ENCODE measurements at places on chromosomes 1 and 21.

DNA sequence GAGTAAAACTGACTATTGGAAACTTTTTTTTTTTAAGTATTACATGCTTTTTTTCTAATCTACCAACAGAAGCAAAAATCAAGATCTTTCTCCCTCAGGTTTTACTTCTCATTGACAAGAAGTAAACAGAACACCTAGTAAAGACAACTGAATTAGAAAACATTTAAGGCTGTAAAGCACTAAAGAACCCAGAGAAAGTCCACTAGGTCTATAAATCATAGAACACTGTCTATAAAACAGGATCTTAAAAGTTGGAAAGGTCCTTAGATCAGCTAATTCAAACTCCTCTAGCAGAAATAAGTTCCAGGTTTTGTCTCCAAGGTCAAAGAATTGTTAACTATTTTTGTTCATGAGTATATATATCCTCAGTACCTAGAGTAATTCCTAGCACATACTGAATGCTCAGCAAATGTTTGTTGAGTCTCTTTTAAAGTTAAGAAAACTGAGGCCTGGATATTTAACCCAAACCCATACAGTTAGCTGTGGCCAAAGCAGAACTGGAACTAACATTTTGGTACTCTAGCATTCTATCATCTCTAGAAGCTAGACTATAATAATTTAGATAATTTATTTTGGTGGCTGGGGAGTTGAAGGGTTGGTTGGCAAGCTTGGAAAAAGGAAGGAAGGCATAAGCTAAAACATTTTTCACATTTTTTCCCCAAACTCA, 3.0 kb downstream of the EPS15 start:
- DNase-seq = no peak

DNA sequence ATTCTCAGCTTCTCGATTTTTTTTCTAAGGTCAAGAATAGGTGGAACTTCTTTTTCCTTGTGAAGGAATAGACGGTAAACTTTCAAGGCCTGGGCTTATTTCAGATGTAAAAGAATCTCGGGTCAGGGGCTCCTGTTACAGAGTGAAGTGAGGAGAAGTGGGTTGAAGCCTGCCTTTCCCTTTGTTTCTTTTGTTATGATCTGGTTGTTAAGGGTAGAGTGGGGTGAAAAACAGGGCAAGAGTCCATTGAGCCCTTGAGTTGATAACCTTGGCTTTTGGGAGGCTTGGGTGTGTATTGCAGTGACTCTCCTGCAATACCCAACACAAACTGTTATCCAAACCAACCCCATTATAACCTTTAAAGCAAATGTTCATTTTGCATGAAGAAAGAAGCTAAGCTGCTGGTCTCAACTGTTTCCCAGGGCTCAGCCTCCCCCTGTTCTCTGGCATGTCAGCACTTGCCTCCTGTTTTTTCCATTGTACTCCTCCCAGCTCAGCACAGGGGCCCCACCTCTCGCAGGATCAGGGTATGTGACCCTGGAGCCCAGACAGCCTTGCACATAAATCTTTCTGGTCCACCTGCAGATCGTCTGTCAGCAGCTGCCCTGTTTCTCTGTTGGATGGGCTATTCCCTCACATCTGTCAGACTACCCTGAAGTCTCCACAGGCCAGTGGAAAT, 102.4 kb downstream of the CACHD1 start:
- DNase-seq = no peak

DNA sequence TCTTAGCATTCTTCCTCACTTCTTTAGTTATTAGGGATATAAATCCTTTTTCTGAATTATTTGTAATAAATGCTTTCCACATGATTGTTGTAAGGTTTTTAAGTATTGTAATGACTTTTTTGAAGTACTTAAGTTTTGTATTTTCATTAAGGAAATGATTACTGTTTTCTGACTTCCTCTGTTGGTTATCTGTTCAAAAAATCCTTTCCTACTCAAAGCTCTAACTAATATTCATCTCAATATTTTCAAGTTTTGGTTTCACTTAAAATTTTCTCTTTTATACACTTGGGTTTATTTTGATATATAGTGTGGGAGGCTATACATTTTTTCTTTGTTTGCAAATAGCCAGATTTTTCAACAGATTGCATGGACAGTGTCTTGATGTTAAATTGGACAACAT, 59.9 kb upstream of the NHLH2 start:
- no peak for DNase-seq

DNA sequence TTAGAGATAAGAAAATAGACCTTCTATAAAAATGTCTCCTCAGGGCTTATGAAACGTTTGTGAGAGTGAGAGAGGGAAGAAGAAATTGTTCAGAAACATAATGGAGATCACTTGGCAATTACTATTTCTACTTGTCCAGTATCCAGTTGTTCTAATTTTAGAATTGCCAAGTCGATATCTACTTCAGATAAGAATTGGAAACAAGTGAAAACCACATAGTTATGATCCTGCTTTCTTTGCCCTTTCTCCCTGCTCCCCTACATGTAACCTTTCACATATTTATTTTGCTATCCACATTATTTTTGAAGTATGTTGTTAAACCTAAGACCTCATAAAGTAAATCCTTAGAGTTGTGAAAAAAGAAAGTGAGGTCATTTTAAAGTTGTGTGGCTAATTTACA, 1154.7 kb upstream of the ADGRL2 start:
- no peak for DNase-seq

GRCh38 chr1:205792961-205793673, 17.8 kb upstream of the RAB29 start:
- DNase-seq = no peak

DNA sequence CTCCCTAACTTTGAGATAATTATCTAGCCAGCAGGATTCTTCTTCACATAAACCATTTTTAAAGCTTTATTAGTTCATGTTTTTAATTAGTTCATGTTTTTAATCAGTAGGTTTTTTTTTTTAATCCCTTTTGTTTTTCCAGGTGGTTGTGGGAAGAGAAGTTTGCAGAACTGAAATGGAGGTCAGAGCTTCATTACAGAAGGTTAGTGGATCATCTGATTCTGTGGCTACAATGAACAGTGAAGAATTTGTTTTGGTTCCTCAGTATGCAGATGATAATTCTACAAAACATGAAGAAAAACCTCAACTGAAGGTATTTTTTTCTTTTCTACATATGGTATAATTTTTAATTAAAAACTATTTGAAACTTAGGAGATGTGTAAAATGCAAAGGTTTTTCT, 59.7 kb downstream of the RABGAP1L start:
- DNase-seq = no peak

- peak; percentile 32 for DNase-seq
Observed at GRCh38 chr1:115648717-115649691, 7.2 kb downstream of the VANGL1 start.

DNA sequence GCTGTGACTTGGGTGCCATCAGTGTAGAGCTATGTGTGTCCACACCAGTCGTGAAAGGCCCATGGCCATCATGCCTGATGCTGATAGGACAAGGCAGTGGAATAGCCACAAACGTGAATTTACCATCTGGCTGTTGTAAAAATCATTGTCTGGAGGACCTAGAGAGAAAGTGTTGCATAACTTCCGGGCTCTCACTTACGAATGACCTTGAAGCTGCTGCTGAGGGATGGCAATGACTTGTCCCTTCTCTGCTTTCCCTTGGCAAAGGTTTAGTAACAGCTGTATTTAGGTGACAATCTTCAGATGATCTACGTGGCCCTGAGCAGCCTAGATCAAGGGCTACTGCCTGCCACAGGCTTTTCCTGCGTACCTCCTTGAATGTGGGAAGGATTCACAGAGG, 5.8 kb downstream of the ATP1B1 start:
- no peak for DNase-seq

DNA sequence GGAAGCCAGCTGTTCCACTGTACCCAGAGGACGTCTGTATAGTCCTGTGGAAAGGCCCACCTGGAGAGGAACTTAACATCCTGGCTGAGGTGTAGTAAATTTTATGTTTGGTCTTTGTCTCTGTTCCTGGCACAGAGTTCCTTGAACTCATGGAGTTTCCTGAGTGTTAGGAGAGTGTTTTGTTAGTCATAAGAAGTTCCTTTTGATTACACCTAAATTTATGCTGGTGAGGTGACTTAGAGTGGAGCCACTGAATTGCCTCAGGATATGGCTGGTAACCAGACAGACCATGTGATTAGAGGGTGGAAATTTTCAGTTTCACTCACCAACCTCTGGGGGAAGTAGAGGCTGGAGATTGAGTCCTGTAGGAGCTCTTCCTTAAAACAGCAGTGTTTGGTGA, 57.9 kb downstream of the RASAL2 start:
- no peak for DNase-seq

DNA sequence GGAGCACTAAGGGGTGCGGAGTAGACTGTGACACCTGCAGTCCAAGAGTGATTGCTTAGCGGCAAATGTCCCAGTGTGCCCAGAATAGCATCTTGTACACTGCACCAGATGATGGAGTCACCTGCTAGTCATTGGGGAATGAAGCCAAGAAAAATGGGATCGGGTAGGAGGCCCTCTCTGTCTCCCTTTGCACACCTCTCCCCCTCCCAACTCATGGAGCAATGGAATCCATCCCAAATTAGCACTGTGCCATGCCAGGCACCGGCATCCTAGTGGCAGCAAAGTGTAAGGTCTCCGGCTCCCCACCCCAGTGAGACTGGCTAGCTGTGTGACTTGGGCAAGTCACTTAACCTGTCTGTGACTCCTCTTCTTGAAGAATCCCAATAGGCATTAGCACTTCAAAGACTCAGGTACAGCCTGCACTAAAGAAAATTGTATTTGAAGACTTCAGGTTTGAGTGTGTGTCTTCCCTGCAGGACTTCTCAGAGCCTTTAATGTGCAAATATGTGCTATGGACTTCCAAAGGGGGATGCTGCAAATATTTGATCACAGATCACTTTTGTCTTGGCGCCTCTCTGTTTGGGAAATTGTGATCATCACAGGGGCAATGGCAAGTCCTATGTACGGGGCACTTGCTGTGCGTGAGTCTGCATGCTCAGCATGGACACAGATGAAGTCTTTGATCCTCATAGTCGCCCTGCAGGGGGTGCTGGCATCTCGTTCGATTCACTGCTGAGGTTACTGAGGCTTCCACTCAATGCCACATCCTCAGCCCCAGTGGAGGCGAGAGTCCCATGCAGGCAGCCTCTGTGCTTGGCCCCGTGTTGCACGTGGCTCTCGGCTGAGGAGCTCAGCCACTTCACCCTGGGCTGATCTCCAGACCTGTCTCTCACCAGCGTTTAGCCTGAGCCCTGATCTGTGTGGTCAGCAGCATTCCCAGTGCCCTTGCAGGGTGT, 272.9 kb upstream of the C1orf174 start:
- peak; percentile 44 for DNase-seq

DNA sequence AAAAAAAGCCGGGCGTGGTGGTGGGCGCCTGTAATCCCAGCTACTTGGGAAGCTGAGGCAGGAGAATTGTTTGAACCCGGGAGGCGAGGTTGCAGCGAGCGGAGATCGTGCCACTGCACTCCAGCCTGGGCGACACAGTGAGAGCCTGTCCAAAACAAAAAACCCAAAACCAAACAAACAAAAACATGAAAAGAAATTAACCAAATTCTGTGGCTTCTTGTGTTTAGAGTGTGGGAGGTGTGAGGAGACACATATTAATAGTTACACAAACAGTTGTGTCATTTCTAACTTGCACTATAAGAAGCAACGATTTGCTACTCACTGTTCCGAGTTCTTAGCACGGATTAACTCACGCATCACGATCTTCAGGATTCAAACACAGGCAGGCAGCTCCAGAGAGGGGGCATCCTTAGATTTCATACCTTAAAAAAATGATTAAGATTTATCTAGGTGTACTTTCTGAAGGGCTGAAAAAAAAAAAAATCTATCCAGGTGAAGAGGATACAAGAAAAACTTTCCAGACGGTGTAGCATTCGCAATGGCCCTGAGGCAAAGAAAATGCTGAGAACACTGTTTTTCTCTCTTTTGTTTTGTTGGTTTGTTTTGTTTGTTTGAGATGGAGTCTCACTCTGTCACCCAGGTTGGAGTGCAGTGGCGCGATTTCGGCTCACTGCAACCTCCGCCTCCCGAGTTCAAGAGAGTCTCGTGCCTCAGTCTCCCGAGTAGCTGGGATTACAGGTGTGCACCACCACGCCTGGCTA, 713 bp upstream of the HMGCL start:
- peak; percentile 54 for DNase-seq

GRCh38 chr1:79478728-79479373, 472.3 kb upstream of the ADGRL4 start:
- no peak for DNase-seq

DNA sequence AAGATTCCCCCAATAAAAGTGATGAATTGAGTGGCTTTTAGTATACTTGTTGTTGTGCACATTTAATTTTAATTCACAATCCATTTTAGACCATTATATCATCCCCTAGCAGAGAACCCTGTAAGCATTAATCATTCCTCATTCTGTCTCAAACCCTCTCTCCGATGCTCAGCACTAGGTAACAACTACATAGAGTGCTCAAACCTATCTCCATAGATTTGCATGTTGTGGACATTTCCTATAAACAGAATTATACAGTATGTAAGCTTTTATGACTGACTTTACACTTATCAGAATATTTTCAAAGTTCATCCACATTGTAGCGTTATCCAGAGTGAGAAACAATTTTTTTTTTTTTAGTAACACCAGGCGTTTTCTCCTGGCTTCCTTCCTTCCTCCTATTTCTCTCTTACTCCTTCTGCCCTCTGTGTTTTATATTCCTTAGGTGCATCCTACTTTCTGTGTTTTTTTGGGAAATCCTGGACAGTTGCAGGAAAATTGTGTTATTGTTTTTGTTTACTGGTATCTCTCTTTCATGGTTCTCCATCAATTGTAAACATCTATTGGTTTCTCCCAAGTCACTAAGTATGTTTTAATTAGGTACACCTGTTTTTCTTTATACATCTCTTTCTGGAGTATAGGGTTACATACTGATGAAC, 1528.0 kb upstream of the TPTE start:
- DNase-seq = no peak

DNA sequence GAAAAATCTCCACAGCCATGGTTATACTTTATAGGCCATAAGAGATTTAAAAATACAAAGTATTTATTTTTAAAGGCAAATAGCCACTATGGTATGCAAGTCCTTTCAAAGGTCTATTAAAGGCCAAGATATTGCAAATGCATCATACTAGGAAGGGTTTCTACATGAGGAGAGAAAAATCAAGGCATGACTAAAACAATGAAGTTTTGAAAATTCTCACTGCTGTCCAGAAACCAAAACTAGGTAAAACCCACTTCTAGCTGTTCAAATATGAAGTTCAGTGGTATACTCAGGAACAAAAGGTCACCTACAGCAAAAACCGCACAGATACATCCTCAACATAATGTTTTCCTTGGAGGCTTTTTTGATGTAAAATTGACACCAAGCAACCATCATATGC, 75.0 kb downstream of the EPS15 start:
- no peak for DNase-seq

GRCh38 chr1:107181253-107181969, 40.6 kb downstream of the NTNG1 start:
- DNase-seq = no peak

DNA sequence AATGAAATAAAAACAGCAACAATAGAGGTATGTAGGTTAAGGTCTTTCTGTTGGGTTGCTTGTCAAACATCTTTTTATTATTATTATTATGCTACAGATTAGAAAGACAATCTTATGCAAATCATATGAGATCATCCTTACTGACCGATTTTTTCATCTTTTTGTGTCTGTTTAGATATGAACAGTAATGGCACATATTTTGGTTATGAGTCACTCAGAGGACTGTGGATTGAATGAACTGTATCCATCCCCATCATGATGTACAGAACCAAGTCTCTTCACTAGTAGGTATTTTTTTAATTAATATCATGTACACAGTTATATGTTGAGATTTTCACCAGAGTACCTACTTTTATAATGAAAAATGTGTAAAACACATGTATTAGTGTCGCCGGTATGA, 159.1 kb downstream of the CHRM3 start:
- DNase-seq = no peak
